ENCODE measurements at places on chromosomes 1 and 21. TPM values are rescaled to one million over a fixed set of nuclear protein-coding genes. Genes with fewer than 3 reads are reported as not detected.

GJA8 gene
- total RNA-seq = not detected

CNIH4 gene
- total RNA-seq = 38.6 TPM

ALG14 gene
- total RNA-seq = 4.3 TPM

RHBG gene
- not detected for total RNA-seq

TDRD5 gene
- total RNA-seq = not detected

CELA2A gene
- total RNA-seq = 0.52 TPM

SPOCD1 gene
- 0.14 TPM for total RNA-seq

KRTAP10-4 gene
- not detected for total RNA-seq

PROK1 gene
- total RNA-seq = not detected

ARMH1 gene
- 57.2 TPM for total RNA-seq

USP1 gene
- total RNA-seq = 72.5 TPM

ITGB2 gene
- total RNA-seq = 195 TPM

DNA sequence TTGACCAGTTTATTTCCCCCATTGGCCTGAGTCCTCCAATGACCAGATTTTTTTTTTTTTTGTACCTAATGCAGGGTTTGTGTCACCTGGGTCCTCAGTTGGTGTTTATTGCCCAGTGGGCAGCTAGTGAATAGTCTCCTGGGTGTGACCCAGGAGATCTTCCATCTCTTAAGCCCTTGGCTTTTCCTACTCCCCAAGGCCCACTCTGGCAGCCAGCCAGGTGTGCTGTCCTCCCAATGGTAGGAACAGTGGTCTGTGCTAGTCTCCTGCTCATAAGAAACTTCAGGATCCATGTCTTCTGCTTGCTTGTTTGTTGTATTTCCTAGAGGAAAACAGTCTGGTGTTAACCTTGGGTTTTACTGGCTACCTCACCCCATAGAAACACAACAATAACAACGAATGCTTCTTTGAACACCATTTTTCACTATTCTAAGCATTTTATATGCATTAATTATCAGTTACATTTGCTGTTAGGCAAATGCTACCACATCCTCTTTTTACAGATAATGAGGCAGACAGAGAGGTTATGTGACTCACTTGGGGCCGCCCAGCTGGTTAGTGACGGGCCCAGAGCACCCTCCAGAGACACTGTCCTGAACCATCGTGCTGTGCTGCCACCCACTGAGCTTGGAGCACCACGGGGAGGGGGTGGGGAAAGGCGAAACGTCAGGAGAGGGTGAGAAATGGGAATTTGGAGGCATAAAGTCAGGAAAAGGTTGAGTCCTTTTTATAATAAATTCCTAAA, 107.5 kb downstream of the HIVEP3 start:
- peak; percentile 52 for DNase-seq

GRCh38 chr1:235022981-235023710, 105.5 kb downstream of the TOMM20 start:
- no peak for DNase-seq

- no peak for DNase-seq
Measured at GRCh38 chr1:219209578-219209977, 35.9 kb downstream of the LYPLAL1 start.

GRCh38 chr1:20302108-20302471, 11.4 kb downstream of the VWA5B1 start:
- no peak for DNase-seq

DNA sequence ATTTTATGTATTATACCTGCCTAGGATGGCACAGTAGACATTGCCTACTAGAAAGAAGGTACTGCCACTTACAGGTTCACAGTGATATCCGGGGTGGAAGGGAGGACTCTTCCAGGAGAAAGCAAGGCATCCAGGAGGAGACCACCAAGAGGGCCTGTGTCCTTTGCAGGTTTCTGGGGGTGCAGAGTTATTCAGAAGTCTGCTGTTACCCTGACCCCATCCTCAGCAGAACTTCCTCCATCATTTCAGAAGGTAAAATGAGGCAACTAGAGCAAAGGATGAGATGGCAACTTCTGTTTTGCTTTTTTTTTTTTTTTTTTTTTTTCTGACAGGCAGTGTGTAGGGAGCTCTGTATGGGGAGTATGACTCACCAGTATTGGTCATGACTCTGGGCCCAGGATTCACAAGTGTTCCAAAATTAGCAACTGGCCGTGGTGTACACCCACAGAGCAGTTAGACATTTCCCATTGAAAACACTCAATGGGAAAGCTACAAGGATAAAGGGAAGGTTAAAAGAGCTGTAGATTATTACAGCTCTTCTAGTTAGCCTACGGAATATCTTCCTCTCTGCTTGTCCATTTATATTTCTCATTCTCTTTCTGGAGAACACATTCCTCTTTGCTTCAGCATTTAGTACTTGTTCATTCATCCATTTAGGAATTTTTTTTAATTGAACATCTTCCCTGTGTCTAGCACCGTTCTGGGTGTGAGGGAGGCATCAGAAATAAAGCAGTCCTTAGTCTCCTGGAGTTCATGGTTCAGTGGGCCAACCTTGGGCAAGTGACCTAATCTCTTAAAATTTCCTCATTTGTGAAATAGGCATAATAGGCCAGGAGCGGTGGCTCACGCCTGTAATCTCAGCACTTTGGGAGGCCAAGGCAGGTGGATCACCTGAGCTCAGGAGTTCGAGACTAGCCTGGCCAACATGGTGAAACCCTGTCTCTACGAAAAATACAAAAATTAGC, 50.5 kb upstream of the PPP2R5A start:
- DNase-seq = no peak

- DNase-seq = no peak
Measured at GRCh38 chr1:54601730-54602129, 21.6 kb downstream of the FAM151A start.

GRCh38 chr1:224292419-224292818, 37.6 kb downstream of the NVL start:
- DNase-seq = no peak

- no peak for DNase-seq
Measured at GRCh38 chr1:1510912-1511532, 940 bp upstream of the ATAD3A start.

DNA sequence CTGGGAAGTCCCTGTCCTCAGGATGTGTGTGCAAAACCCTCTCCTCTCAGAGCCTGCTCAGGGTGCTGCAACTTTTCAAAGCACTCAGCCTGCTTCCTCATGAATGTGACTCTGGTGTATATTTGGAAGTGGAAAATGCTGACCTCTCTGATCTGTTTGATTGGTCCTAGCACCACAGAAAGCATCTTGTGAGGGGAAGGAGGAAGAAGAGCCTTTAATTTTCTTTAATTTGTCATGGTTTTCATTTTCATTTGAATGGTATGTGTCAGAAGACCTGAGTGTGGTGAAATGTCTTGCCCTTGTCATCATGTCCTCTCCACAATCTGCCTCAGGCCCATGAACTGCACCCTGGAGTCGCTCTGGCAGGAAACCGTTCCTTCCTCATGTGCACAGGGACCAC, 383.5 kb downstream of the NTNG1 start:
- no peak for DNase-seq

DNA sequence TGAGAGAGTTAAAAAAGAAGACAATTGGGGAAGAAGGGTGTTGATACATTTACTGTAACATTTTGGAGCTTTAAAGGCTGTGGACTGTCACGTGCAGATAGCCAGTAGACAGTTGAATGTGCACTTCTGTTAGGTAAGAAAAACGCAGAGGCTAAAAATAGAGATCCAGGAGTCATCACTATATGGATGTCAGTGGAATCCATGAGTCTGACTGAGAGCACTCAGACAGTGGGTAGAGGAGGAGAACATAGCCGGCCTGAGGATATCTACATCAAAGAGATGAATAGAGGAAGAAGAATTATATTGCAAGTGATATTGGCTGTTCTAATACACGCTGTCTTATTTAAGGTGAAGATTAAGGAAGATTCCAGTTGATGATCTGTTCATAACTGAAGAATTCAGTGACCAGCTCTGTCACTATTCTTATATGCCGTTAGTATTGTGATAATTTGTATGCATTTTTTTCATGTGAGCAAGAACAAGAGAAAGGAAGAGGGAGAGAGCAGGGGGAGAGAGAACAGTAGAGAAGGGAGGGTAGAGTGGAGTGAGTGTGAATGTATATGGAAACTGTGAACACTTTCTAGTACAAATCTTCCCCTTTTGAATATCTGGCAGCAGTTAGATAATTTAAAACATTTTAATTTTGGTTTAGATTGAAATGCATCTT, 344.8 kb downstream of the CHRM3 start:
- DNase-seq = no peak

- DNase-seq = no peak
Measured at GRCh38 chr1:225980005-225980836, 18.9 kb downstream of the SDE2 start.

DNA sequence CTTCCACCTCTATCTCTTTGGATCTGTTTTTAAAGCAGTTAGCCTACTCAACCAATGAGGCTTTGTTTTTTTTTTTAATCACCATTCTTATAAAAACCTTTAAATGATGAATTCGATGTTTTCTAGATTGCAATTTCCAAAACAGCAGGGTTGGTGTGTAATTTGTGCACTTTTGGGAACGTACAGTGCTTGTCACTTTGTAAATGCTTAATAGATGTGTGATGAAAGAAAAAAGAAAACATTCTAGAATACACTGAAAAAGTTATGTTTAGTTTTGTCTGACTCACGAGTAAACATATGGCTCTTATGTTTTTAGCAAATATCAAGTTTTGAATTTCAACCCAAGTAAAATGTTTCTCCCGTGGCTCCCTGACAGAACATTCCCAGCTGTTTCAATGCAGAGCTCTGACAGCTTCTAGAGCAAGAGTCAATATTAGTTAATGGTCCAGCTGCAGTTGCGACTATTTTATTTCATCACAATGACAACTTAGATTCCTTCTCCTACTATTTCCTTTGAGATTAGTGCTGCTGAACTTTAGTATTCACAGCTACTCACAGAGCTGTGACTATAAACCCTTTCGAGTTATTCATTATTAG, 362.5 kb upstream of the ADAMTS5 start:
- DNase-seq = no peak

DNA sequence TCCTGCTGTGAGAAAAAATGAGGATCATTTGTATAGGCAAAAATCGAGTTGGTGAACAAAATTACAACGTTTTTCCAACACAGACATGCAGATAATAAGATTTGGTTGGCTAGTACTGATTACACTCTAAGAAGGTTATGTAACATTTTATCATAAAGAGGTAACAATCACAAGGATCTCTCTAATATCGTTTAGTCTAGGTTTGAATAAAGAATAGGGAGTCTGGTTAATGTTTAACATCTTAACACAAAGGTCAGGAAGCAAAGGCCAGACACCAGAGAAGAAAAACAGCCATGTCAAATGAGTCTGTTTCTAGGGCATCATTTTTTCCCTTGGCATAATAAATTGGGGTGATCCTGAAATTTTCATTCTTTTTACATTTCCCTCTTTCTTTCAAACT, 207.4 kb upstream of the CHRM3 start:
- no peak for DNase-seq

- DNase-seq = no peak
Measured at GRCh38 chr1:77015748-77016341, 148.6 kb downstream of the ST6GALNAC5 start.

DNA sequence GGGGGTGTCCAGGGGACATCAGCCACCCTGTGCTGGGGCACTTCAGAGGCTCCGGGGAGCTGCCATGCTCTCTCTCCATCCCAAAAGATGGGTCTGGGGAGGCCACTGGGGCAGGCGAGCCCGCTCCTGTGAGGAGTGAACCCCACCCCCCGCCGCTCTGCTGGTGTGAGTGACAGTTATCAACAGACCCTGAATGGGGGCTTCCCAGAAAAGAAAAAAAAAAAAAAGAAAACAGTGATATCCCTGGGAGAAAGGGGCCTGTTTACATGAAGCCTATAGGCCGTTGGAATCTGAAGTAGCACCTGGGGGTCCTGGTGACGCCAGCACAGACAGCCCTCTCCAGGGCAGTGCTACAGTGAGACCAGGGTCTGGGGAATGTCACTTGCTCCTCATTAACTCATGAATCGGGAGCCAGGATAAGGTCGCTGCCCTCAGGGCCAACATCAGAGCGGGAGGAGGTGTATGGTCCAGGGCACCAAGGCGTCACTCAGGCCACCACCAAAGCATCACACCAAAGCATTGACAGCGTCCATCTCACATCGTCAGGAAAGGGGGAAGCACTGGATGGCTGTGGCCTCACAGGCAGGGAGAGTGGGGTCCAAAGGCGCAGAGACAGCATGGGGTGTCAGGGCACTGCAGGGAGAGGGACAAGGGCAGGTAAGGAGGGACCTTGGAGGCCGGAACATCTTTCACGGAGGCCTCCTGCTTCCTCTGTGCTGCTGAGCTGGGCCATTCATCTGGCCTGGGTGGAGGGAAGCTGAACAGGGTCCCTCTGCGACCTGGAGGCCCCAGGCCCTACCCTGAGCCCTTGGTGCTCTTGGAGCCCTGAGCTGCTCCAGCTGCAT, 8.4 kb upstream of the NPHP4 start:
- DNase-seq = no peak

- no peak for DNase-seq
Measured at GRCh38 chr21:36757196-36757595, 58.3 kb downstream of the SIM2 start.

- peak; percentile 57 for DNase-seq
Measured at GRCh38 chr1:6148497-6149241, 31.5 kb downstream of the CHD5 start.

- no peak for DNase-seq
Measured at GRCh38 chr21:42226626-42227025, 7.7 kb downstream of the ABCG1 start.

GRCh38 chr1:223775054-223775453, 62.7 kb downstream of the CAPN2 start:
- no peak for DNase-seq

- DNase-seq = no peak
Measured at GRCh38 chr21:34355570-34355969, 8.2 kb upstream of the KCNE2 start.

GRCh38 chr1:192561301-192561700, 14.3 kb upstream of the RGS1 start:
- DNase-seq = no peak

DNA sequence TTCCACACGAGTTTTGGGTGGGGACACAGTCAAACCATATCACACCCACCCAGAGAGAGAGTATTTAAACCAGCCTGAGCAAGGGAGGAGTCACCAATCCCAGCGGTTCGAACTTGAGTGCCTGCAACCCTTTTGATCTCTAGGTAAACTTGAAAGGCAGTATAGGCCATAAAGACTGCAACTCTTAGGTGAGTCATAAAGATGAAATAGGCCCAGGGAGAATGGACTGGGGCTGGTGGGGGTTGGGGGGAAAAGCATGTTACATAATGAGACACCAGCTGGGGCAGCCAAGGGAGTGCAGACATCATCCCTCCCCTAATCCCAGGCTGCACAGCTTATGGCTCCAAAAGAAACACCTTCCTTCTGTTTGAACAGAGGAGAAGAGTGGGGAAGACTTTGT, 99.8 kb upstream of the LHX8 start:
- no peak for DNase-seq

Data from activated T-cell treated with anti-CD3 and anti-CD28 coated beads, Interleukin-2, amount 50 U/mL, for 4 hours (primary cell).